ENCODE measurements at places on chromosomes 1 and 21.
A peak's percentile ranks its signal among the peaks of the same experiment; 100 is the strongest.

- DNase-seq = no peak
Observed at GRCh38 chr1:205286335-205286950, 35.1 kb downstream of the NUAK2 start.

- no peak for DNase-seq
Observed at GRCh38 chr1:43440358-43440757, 13.4 kb downstream of the HYI start.

DNA sequence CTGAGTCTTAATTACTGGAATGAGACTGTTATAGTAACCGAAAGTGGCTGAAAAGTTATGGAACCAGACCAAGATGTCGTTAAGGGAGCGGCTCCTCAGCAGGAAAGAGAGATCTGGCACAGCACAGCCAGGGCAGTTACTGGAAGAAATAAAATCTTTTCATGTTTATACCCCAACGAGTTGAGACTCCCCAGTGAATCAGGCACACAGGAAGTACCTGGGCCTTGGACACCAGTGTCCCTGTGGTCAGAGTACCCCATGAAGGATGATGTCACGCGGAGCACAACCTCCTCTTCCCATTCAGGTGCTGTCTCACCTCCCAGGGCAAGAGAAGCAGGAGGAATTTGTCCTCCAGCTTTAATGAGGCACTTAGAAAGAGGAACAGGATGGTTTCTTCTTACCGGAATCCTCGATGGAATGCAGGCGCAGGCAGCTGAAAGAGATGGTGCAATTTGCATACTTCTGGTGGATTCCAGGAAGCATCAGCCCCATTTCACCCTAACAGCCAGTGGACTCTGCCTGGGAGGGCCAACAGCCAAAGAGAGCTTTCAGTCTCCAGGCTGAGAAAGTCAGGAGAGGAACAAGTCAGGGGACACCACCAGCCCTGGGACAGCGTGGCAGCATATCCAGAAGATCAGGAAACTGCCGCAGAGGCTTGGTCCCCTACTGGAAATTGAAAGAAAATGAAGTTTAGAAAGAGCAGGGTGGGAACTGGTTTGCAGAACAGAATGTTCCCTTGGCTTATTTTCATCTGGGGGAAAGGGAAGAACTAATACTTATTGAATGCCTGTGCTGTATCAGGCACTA is 35.9 kb upstream of the CTTNBP2NL start:
- peak; percentile 65 for DNase-seq

GRCh38 chr21:29221253-29221744 is 77.4 kb upstream of the BACH1 start:
- DNase-seq = no peak

DNA sequence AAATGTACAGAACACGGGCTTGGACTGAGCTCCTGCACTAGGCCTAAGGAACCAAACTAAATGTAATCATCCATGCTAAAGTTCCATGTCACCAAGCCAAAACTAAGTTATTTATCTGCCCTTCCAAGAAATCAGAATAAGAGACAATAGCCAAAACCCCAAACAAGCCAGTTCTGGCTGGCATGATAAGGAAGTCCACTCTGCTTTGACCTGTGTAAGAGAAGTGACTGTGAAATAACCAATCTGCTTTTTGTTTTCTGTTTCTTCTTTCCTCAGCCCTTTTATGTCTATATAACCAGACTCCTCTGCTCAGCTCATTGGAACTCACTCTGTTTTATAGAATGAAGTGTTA is 15.1 kb downstream of the PLPPR5 start:
- DNase-seq = no peak

- DNase-seq = no peak
Observed at GRCh38 chr1:167429612-167430011, 88.7 kb downstream of the CD247 start.

DNA sequence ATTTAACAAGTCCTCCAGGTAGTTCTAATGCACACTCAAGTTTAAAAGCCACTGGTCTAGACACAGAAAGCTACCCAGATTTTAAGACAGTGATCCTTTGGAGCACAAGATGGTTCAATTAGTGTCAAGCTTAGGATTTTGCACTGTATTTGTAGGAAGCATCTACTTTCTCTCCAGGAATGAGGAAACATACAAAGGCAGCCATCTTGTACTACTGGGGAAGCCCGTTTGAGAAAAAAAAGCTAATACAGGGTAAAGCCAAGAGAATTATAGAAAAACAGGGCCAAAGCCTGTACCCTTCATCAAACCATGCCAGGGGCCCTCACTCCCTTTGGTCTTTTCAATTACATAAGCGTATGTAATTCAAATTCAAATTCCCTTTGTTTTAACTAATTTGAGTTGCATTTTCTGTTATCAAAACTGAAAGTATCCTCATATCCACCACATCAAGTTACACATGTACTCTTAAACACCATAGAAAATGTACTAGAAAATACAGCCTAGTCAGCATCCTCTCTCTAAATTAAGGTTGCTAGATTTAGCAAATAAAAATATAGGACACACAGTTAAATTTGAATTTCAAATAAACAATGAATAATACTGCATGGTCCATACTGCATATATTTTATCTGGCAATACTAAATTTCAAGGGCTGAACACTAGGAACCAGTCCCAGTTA is 17.4 kb downstream of the PIK3R3 start:
- DNase-seq = no peak

DNA sequence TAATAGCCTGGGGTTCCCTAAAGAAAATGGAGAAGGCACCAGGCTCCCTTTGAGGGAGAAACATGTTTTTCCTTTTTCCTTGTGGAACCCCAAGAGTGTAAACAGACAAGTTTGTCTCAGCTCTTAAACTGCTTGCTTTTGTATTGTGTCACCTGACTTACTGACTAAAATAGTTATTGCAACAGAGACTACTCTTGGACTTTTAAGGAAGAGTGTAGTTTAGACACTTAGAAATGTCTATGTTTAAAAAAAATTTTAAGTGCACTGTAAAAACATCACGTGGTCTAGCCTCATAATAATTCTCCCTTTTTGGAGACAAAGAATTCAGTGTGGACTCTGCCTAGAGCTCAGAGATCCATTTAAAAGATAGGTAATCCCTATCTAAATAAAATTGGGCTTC is 141.1 kb downstream of the TRIM33 start:
- DNase-seq = no peak

GRCh38 chr1:170734412-170735175 is 70.7 kb downstream of the PRRX1 start:
- no peak for DNase-seq

GRCh38 chr1:29531596-29531995 is 295.3 kb downstream of the PTPRU start:
- no peak for DNase-seq

DNA sequence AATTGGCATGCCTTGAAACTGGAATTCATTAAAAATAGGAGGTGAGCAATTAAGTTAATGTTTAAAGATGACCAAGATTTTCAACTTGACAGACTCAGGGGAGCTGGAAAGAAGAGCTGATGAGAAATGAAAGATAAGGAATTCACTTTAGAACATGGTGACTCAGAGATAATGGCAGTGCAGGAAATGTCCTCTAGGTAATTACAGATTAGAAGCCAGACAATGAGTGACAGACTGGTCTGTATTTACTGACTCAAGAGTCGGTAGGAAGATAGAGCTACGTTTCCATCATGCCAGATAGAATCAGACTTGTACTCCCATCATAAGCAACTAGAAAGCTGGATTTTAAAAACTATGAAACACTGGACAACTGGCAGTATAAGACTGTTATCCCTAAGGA is 151.6 kb downstream of the AJAP1 start:
- no peak for DNase-seq

DNA sequence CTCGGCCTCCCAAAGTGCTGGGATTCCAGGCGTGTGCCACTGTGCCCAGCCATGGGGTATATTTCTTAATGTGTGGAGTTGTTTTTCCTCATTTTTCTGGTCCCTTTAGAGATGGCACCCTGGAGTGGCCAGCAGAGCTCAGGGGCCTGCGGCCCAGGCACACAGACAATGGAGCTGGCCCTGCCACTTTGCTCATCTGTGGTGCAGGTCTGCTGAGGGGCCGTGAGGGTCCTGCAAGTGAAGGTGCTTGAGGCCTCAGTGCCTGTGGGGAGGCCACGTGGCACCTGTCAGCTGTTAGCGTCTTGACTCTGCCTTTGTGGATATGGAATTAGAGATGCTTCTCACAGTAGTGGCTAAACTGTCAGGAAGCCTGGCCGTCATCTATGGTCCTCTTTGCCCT is 7.5 kb downstream of the COL18A1 start:
- no peak for DNase-seq

DNA sequence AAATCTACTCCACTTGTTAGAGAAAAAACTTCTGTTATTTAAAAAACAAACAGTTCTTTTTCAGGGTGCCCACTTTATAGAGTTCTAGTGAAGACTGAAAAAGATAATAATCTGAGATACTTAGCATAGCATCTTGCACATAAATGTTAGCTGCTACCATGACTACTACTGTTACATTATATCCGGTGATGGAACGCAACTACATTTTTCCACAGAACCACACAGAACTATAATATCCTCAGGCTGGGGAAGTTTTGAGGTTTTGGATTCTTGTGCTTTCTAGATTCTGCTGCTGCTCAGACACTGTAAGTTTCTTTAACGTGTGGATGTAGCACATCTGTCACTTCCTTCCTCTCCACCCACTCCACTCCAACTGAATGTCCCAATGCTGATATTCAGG is 110.3 kb downstream of the PTPN14 start:
- peak; percentile 70 for DNase-seq

DNA sequence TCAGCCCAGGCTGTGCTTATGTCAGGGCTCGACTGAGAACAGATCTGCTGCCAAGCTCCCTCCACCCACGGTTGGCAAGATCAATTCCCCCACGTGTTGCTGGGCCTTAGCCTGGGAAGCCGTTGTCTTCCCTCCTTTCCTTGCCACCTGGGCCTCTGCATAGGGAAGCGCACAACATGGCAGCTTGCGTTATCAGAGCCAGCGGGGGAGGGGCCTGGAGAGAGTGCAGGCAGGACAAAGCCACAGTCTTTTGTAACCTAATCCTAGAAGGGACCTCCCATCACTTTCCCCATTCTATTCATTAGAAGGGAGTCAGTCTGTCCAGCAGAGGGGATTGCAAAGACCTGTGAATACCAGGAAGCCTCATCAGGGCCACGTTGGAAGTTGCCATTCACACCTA is 17.0 kb upstream of the IGSF21 start:
- no peak for DNase-seq

DNA sequence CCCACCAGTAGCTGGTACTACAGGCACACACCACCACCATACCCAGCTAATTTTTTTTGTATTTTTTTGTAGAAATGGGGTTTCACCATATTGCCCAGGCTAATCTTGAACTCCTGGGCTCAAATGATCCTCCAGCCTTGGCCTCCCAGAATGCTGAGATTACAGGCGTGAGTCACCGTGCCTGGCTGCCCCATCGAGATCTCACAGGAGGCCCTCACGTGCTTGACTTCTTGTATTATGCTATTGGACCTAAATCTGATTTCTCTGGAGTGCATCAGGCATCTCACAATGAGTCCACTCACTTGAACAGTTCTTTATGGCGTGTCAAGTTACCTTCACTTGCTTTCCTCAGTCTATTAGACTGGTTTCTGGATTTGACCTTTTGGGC is 9.3 kb upstream of the RSRP1 start:
- DNase-seq = no peak

- no peak for DNase-seq
Observed at GRCh38 chr1:54360165-54361005, 45.8 kb downstream of the SSBP3 start.

DNA sequence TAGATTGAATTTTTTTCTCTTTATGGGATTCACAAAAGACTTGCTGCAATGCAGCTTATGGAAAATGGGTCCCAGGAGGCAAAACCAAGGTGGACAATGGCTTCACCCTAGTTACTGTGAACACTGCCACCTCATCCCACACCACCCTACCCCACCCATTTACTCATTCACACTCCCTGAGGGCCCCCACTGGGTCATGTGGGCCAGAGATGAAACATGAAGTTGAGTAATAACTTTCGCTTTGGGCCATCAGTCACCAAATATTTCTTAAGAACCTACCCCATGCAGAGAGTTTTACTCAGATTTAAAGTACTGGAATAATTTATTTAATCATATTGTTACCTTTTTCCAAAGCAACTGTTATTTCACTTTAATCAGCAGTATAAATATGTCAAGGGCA is 191.8 kb downstream of the TPR start:
- no peak for DNase-seq

DNA sequence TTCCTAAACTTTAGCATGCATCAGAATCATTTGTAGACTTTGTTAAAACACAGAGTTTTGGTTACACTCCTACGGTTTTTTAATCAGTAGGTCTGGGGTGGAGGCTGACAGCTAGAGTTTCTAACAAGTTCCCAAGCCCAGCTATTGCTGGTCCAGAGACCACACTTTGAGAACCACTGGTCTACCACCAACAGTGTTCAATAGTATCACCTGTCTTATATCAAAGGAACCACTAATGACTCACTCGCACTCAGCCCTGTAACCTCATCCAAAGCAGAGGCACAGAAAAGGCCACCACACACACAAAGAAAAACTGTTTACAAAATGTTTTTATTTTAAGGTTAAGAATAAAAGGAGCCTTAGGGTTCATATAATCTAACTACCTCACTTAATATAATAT is 68.7 kb downstream of the HIVEP3 start:
- no peak for DNase-seq

DNA sequence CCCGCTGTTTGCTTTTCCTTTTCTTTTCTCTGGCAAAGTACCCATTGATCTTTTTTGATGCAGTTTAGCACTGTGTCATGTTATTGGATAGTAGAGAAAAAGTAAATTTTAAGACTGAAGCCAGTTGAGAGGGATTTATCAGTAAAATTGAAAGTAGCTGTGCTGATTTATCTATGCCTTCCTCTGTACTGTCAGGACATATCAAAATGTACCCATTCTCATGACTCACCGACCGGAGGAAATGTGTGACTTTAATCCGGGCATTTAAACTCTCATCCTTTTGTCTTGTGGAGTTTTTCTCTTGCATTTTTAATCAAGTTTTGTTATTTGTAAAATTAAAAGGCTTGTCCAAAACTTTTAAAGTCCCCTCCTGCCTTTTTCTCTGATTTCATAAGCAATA is 276.6 kb upstream of the FMN2 start:
- no peak for DNase-seq

DNA sequence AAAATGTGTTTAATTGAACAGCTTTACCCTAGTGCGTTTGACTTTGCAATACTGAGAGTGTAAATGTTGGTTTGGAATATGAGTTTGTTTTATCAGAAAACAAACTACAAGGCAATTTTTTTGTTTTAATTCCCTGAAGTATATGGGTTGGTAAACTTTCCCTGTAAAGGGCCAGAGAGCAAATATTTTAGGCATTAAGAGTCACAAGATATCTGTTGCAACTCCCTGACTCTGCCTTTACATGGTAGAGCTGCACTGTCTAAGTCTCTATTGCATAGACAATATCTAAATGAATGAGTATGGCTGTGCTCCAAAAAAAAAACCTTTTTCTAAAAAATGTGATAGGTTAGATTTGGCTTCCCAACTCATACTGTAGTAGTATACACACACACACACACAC is 115.1 kb upstream of the PBX1 start:
- DNase-seq = no peak

DNA sequence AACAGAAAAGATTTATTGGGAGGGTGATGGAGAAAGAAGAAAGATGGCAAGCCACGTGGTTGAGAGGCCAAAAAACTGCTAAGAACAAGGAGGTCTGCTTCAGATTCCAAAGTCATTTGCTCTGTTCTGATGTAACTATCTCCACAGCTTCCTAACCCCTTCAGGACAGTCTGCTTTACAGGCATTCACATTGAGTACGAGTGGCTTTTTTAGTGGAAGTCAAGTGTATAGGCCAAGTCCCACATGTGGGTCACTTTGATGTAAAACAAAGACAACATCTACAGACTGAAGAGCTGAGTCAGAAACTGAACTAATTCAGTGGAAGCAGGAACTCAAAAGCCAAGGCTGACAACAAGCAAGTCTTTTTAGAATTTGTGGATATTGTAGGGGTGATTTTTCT is 128.7 kb upstream of the F3 start:
- DNase-seq = no peak
